Chondrocyte (in vitro differentiated cells): ENCODE measurements at places on chromosomes 7 and 10. TPM values are rescaled to one million over a fixed set of nuclear protein-coding genes. Genes with fewer than 3 reads are reported as not detected.

GRCh38 chr7:127766831-127767459 lies 115.0 kb downstream of the SND1 start:
- peaks cover 3% of the 10 kb centered on the region for H3K36me3 ChIP-seq
- H3K4me1 ChIP-seq, result peaks cover 45% of the 10 kb centered on the region
- H3K27ac ChIP-seq, result no peak overlapping the region
- no peak for DNase-seq
- H3K4me3 ChIP-seq, result no peak overlapping the region

- no peak overlapping the region for H3K27ac ChIP-seq
- no peaks in the 10 kb centered on the region for H3K36me3 ChIP-seq
- no peak for DNase-seq
- peaks cover 5% of the 10 kb centered on the region for H3K27me3 ChIP-seq
- H3K4me1 ChIP-seq, result no peaks in the 10 kb centered on the region
Observed at GRCh38 chr7:49255054-49255453, 330.7 kb downstream of the CDC14C start.

DNA sequence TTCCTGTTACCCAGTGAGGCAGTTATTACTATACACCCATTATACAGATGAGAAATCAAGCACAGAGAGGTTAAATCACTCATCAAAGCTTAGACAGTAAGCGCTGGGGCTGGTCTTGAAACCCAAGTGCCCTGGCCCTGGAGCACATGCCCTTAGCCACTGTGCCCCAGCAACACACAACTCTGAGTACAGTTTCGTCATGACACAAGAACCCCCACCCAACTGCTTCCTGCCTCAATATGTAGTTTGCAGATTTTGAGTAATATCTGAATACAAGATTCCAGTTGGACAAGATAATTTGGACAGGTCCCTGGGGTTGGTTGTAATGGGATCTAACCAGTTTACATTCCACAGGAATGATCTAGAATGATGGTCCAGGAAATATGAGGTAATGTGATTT lies 62.8 kb downstream of the SH3PXD2A start:
- H3K27me3 ChIP-seq, result no peaks in the 10 kb centered on the region
- no peak overlapping the region for H3K27ac ChIP-seq
- no peaks in the 10 kb centered on the region for H3K4me1 ChIP-seq
- H3K36me3 ChIP-seq, result no peaks in the 10 kb centered on the region
- no peak for DNase-seq

- no peak for DNase-seq
- no peak overlapping the region for H3K4me3 ChIP-seq
- H3K36me3 ChIP-seq, result no peaks in the 10 kb centered on the region
- peaks cover 11% of the 10 kb centered on the region for H3K4me1 ChIP-seq
- H3K27me3 ChIP-seq, result no peaks in the 10 kb centered on the region
- H3K27ac ChIP-seq, result no peak overlapping the region
Observed at GRCh38 chr10:26467639-26468038, 29.5 kb downstream of the APBB1IP start.

DNA sequence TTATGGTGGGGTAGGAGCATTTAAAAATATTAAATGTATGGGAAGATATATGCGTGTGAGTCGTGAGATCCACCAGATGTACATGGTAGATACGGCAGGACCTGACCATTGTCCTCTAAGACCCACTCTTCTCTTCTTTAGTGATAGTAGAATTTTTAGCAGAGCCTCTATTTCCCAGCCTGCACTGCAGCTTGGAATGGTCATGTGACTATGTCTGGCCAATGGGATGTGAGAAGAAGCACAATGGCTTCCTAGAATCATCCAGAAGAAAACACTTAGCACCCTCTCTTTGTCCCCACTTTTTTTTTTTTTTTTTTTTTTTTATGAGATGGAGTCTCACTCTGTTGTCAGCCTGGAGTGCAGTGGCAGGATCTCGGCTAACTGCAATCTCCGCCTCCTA lies 86.6 kb upstream of the CYTH3 start:
- no peaks in the 10 kb centered on the region for H3K27me3 ChIP-seq
- no peak for DNase-seq

DNA sequence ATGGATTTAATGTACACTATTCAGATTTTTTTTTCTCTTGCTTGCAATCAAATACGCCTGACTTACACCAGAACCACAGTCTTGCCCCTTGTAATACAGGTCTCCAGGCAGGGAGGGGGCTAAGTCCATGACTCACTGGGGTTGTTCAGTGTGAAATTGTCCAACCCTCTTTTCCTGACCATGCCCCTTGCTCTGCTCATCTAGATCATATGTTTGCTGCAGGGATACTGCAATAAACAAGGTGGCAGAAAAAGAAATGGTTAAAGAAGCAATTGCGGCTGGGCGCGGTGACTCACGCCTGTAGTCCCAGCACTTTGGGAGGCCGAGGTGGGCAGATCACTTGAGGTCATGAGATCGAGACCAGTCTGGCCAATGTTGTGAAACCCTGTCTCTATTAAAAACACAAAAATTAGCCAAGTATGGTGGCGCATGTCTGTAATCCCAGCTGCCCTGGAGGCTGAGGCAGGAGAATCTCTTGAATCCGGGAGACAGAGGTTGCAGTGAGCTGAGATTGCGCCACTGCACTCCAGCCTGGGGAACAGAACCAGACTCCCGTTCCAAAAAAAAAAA lies 85.5 kb downstream of the TMEM130 start:
- H3K27me3 ChIP-seq, result peaks cover 26% of the 10 kb centered on the region
- no peak overlapping the region for H3K4me3 ChIP-seq
- no peak overlapping the region for H3K27ac ChIP-seq

GRCh38 chr7:39406467-39406866 lies 159.7 kb upstream of the YAE1 start:
- H3K36me3 ChIP-seq, result no peaks in the 10 kb centered on the region
- peaks cover 15% of the 10 kb centered on the region for H3K4me1 ChIP-seq
- H3K27me3 ChIP-seq, result peaks cover 6% of the 10 kb centered on the region
- H3K27ac ChIP-seq, result no peak overlapping the region

DNA sequence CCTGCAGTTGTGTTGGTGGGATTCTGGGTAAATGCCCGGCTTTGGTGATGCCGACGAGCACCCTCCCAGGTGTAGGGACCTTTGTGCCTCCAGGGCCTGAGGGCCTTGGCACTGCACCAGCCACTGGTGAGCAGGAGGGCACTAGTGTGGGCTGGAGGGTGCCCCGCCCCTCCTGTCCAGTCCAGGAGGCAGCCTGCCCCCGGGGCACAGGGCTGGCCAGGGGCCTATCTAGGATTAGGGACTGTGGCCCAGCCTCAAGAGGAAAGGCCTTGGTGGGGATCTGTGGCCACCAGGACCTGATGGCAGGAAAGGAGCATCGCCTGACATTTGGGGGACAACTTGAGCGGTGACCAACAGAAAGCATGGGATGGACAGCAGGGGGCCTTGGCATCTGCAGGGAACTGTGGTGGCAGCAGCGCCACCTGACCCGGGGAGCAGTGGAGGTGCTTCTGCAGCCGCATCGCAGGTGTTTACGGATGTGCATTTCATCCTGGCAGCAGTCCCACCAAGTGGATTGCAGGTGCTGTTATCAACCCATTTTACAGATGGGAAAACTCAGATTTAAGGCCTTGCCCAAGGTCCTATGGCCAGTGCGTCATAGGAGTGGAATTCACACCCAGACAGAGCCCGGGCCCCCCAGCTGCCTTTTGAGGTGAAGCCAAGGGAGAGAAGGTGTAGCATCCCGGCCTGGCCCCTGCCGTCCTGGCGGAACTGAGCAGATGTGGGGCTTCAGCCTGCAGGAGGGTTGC lies 11.1 kb downstream of the ZNF316 start:
- H3K27ac ChIP-seq, result no peak overlapping the region
- H3K4me3 ChIP-seq, result no peak overlapping the region
- no peak for DNase-seq
- peaks cover 11% of the 10 kb centered on the region for H3K36me3 ChIP-seq
- H3K27me3 ChIP-seq, result no peaks in the 10 kb centered on the region

GRCh38 chr10:34081347-34081743 lies 733.8 kb downstream of the PARD3 start:
- H3K36me3 ChIP-seq, result peaks cover 4% of the 10 kb centered on the region
- H3K27me3 ChIP-seq, result no peaks in the 10 kb centered on the region
- no peak overlapping the region for H3K4me3 ChIP-seq
- H3K27ac ChIP-seq, result no peak overlapping the region
- DNase-seq, result no peak

DNA sequence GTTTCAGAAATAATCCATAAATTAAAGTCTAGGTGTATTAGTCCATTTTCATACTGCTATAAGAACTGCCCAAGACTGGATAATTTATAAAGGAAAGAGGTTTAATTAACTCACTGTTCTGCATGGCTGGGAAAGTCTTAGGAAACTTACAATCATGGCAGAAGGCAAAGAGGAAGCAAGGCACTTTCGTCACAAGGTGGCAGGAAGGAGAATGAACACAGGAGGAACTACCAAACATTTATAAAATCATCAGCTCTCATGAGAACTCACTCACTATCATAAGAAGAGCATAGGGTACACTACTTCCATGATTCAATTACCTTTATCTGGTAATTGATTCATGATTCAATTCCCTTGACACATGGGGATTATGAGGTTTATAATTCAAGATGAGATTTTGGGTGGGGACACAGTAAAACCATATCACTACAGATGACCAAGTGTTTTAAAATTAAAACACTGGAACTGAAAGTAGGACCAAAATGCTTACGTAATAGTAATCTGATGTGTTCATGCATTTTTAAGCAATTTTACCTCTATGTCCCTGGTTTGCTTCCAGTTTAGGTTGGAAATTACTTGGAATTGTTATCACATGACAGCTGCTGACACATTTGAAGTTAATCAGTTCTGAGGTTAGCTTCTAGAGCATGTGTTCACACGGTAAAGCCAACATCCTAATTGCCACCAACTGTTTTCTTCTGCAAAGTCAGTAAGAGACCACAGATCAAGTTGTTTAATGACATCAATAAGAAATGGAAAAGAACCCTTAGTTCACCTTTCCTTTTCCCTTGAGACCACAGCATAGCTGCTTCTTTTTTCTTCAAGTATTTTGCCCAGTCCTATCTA lies 48.4 kb upstream of the SEMA3C start:
- no peaks in the 10 kb centered on the region for H3K27me3 ChIP-seq
- no peak overlapping the region for H3K27ac ChIP-seq
- H3K4me3 ChIP-seq, result no peak overlapping the region

GRCh38 chr7:90402785-90403173 lies 482 bp upstream of the CLDN12 start:
- DNase-seq, result no peak
- H3K36me3 ChIP-seq, result peaks cover 7% of the 10 kb centered on the region
- H3K27ac ChIP-seq, result no peak overlapping the region
- peaks cover 18% of the 10 kb centered on the region for H3K4me1 ChIP-seq
- H3K4me3 ChIP-seq, result peak overlapping the region; percentile 88

DNA sequence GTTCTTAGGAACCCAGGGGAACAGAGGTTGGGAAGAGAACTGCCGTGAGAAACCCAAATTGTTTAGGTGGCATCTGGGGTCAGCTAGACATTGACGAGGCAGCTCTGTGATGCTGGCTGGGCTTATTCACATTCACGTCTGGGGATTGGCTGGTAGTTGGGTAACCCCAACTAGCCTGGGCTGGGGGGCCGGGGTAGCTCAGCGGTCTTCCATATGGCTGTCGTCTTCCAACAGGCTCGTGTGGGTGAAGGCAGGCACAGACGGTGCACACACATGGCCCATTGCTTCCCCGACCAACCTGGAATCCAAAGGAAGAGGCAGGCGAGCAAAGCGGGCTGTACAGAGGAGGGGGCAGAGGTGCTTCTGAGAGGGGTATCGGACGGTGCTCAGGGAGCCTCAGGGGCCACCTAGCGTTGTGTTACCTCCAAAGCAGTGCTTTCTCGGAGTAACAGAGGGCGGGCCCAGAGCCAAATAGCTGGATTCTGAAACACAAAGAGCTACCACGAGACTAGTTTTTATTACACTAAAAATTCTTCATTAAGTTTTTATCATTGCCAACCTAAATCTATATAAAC lies 34.5 kb downstream of the MKI67 start:
- H3K4me3 ChIP-seq, result no peak overlapping the region
- DNase-seq, result no peak
- no peaks in the 10 kb centered on the region for H3K27me3 ChIP-seq
- no peaks in the 10 kb centered on the region for H3K36me3 ChIP-seq
- H3K4me1 ChIP-seq, result peaks cover 7% of the 10 kb centered on the region

- H3K4me3 ChIP-seq, result peak overlapping the region; percentile 50
- DNase-seq, result no peak
- no peaks in the 10 kb centered on the region for H3K27me3 ChIP-seq
Observed at GRCh38 chr7:47576031-47576865, 5.7 kb downstream of the TNS3 start.

GRCh38 chr10:72461085-72461484 lies 106.4 kb upstream of the DNAJB12 start:
- peaks cover 4% of the 10 kb centered on the region for H3K4me1 ChIP-seq
- peaks cover 4% of the 10 kb centered on the region for H3K36me3 ChIP-seq
- DNase-seq, result no peak
- no peaks in the 10 kb centered on the region for H3K27me3 ChIP-seq
- H3K4me3 ChIP-seq, result no peak overlapping the region

DNA sequence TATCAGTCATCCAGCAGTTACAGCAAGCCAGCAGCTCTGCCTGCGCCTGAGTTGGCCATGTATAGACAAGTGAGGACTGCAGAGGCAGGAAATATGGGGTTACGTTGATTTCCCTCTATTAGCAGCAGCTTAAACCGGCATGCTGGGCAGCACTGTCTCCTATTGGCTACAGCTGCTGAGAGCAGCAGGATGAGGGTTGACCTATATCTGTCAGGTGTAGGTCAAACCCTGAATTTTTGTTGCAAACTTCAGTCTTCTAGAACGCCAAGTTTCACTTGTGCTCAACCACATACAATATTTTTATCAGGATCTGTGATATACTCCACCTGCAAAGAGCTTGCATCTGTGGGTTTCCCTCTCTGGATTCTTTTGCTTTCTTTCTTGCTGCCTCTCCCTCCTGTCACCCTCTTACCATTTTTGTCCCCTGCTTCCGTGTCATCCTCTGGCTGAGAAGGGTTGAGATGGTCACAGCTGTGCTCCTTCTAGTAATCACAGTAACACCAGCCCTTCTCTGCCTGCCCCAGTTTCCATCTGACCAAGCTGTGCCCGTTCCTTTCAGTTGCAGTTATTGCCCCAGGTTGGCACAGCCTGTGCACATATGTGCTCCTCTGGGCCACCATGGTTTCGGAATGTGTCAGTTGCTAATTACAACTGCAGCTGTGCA lies 23.8 kb upstream of the GLCCI1 start:
- H3K27ac ChIP-seq, result peak overlapping the region; percentile 42
- no peaks in the 10 kb centered on the region for H3K36me3 ChIP-seq
- DNase-seq, result no peak
- H3K4me3 ChIP-seq, result no peak overlapping the region
- peaks cover 5% of the 10 kb centered on the region for H3K4me1 ChIP-seq

- H3K27me3 ChIP-seq, result no peaks in the 10 kb centered on the region
- no peak for DNase-seq
- no peak overlapping the region for H3K4me3 ChIP-seq
- peaks cover 35% of the 10 kb centered on the region for H3K4me1 ChIP-seq
- H3K36me3 ChIP-seq, result no peaks in the 10 kb centered on the region
Observed at GRCh38 chr10:12503311-12503710, 154.0 kb downstream of the CAMK1D start.

The FOXI2 gene
- total RNA-seq, result not detected in 3 replicates

The KAZALD1 gene
- total RNA-seq, result 18.9 to 43.4 TPM (median 19.8 TPM) in 3 replicates

The GNG11 gene
- 8.2 to 15.0 TPM (median 9.4 TPM) in 3 replicates for total RNA-seq

The GPRIN2 gene
- 5.4 to 12.3 TPM (median 5.7 TPM) in 3 replicates for total RNA-seq

The AKR1C4 gene
- not detected in 3 replicates for total RNA-seq

The RPEL1 gene
- total RNA-seq, result not detected in 3 replicates

The NRG3 gene
- total RNA-seq, result not detected in 3 replicates

The TMEM270 gene
- 0.25 TPM in 1 of 3 replicates, not detected in the others for total RNA-seq

The VAX1 gene
- 5.2 TPM in 1 of 3 replicates, not detected in the others for total RNA-seq
